ENCODE measurements at places on chromosomes 7 and 10.

DNA sequence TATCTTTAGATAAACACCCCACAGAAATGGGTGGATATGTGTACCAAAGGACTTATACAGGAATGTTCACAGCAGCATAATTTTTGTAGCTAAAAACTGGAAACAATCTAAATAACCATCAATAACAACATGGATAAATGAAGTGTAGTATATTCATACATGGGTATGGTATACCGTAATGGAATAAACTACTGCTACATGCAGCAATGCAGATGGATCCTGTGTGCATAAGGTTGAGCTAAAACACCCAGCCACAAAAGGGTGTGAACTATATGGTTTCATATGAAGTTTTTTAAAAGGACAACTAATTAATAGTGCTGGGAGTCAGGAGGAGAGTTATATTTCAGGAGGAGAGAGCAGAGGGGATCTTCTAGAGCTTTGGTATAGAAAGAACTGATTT, 389.6 kb downstream of the GFRA1 start:
- DNase-seq, result no peak

GRCh38 chr10:101845893-101846292, 2.3 kb upstream of the KCNIP2 start:
- no peak for DNase-seq

- DNase-seq, result no peak
Observed at GRCh38 chr7:107312418-107312817, 143.6 kb downstream of the HBP1 start.

- DNase-seq, result no peak
Observed at GRCh38 chr10:92970301-92971070, 90.1 kb upstream of the CYP26C1 start.

DNA sequence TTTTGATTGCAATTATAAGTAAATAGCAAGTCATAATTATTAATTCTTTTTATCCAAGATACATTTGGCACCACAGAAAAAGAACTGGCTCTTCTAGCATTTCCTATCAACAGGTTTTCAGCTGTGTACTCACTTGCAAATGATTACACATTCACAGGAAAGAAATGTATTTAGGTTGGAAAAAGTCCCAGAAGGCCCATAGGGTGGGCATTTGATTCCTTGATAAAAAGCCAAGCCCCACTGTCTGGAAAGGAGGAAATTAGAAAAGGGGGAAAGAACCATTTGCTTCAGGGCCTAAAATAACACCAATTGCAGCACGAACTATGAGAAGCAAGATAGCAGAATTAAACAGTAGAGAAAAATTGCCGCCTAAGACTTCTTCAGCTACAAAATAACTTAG, 80.8 kb upstream of the COL1A2 start:
- DNase-seq, result no peak

DNA sequence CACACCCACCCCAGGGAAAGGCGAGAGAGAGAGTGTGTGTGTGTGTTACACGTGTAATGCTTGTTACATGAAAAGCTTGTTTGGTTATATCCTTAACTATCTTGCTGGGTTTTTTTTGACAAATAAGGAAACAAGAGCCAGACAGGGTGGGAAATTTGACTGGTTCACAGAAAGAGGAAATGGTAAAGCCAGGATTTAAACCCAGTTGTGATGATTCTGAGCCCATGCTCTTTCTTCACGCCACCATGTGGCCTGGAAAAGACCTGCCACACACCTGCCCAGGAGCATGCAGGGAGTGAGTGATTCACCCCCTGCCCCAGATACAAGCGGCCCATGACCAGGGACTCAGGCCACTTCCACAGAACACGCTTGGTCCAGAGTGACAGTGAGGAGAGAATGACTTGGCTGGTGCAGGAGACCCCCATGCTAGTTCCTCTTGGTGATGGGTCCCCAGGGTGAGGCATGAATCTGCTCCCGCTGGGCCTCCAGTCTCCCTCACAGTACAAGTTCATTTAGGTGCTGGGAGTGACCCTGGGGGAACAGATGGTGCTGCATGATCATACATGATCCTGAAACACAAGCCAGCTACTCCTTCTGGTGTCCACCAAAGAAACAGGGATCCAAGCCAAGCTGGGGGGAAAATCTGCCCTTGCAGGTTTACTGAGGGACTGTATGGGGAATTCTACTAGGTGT, 21.0 kb upstream of the EIF5AL1 start:
- DNase-seq, result no peak

- no peak for DNase-seq
Observed at GRCh38 chr10:3396116-3396515, 223.5 kb upstream of the PITRM1 start.

- no peak for DNase-seq
Observed at GRCh38 chr7:22447762-22448161, 52.2 kb downstream of the STEAP1B start.

DNA sequence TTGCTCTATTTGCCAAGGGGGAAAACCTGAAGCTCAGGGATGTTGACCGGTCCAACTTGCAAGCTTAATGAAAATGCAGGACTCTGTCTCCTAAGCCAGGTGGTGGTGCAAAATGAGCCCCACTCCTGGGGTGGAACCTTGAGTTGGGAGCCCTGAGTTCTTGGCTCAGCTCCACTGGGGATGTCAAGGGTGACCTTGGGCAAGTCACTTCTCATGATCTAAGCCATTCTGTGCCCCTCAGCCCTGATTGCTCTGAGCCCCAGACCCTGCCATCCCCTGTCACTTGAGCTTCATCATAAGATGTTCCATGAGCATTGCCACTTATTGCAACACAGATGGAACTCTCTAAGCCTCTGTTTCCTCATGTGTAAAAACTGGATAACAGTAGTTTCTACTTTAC, 33.9 kb downstream of the MYL10 start:
- no peak for DNase-seq
